ENCODE measurements at places on chromosomes 4 and X. TPM values are rescaled to one million over a fixed set of nuclear protein-coding genes. Genes with fewer than 3 reads are reported as not detected.

Gene FHIP1A
- total RNA-seq = 95.8 TPM

Gene MID2
- total RNA-seq = 2.1 TPM

Gene RNF128
- total RNA-seq = 2.2 TPM

Gene ABLIM2
- total RNA-seq = 4.3 TPM

Gene FGFR3
- 17.4 TPM for total RNA-seq

Gene GLRA3
- not detected for total RNA-seq

Gene CCDC149
- total RNA-seq = 6.4 TPM

Gene DMRTC1
- not detected for total RNA-seq

Gene MAGEE2
- 0.39 TPM for total RNA-seq

Gene ETDB
- total RNA-seq = not detected

Gene DCAF12L2
- total RNA-seq = 1.9 TPM

Gene G6PD
- 66.7 TPM for total RNA-seq

Gene ITIH6
- total RNA-seq = not detected

Gene LRBA
- total RNA-seq = 126 TPM

Gene ABRAXAS1
- 25.2 TPM for total RNA-seq

Gene PROM1
- 66.6 TPM for total RNA-seq

Gene SYAP1
- 19.3 TPM for total RNA-seq

Gene EDA
- total RNA-seq = 19.6 TPM

Gene PRDM8
- not detected for total RNA-seq

Gene VCX3A
- not detected for total RNA-seq

Gene HSFX3
- not detected for total RNA-seq

Gene BTC
- 0.23 TPM for total RNA-seq

Gene SERPINA7
- total RNA-seq = not detected

Gene BTK
- 0.31 TPM for total RNA-seq

Gene SPANXN3
- not detected for total RNA-seq

Gene FOXR2
- total RNA-seq = not detected

Gene KIT
- 28.4 TPM for total RNA-seq

Gene EPHA5
- total RNA-seq = 0.12 TPM

Gene CNOT6L
- total RNA-seq = 13.9 TPM

Gene CLGN
- total RNA-seq = 2.5 TPM

Gene HTRA3
- 3.6 TPM for total RNA-seq

Gene SLC49A3
- total RNA-seq = 2.6 TPM

Gene PWWP3B
- 1.1 TPM for total RNA-seq

Gene ZAR1
- 1.6 TPM for total RNA-seq

Gene TSR2
- total RNA-seq = 20.6 TPM

Gene NDP
- 0.27 TPM for total RNA-seq

Gene NSD2
- total RNA-seq = 69.6 TPM

Gene DCAF12L1
- 5.6 TPM for total RNA-seq

Gene GAGE12D
- not detected for total RNA-seq

Gene F8A2
- total RNA-seq = not detected

Gene MSX1
- total RNA-seq = not detected

All from GM23338 (cell line).